ENCODE measurements at places on chromosomes 16 and 17. TPM values are rescaled to one million over a fixed set of nuclear protein-coding genes. Genes with fewer than 3 reads are reported as not detected.

DNA sequence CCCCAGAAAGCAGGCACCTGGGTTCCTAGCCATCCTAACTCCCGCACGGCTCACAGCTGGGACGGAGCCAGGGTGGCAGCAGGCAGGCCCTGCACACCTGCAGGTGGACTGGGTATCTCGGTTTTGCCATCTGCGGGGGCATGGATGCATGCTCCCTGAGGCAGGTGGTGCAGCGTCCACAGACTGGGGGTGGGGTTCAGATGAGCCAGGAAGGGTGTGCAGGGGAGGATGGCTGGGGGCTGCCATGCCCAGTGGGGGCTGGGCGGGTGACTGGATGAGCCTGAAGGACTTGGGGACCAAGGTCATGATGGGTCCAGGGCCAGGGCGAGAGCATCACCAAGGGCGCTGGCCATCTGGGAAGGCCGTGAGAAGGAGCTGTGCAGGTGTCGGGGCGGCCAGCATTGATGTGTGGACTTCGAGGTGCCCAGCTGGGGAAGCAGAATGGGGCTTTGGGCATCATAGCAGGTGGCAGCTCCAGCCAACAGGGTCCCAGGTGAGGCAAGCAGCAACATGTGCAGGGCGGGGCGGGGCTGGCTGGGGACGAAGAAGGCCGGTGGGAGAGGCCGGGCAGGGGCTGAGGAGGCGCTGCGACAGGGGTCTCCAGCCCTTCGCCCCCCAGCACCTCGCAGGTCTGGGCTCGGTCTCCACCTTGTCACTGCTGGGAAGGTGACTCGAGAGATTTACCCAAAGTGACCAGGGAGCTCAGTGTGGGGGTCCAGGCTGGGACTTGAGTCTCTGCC lies 41.0 kb upstream of the ZNF469 start:
- no peak for DNase-seq

Gene KRTAP9-8
- total RNA-seq, result not detected

Gene IGSF6
- not detected for total RNA-seq

Gene LAT
- total RNA-seq, result 0.83 TPM

All from mammary epithelial cell (primary cell).